Activated T-helper 1 cell treated with anti-CD3 and anti-CD28 coated beads, Interleukin-2, amount 50 U/mL, for 16 hours (primary cell): ENCODE measurements at places on chromosomes 2 and 18.
A peak's percentile ranks its signal among the peaks of the same experiment; 100 is the strongest.

- no peak for DNase-seq
Observed at GRCh38 chr18:47756364-47757016, 174.0 kb downstream of the SMAD2 start.

GRCh38 chr18:59360381-59360780, 1.3 kb upstream of the LMAN1 start:
- DNase-seq: no peak

DNA sequence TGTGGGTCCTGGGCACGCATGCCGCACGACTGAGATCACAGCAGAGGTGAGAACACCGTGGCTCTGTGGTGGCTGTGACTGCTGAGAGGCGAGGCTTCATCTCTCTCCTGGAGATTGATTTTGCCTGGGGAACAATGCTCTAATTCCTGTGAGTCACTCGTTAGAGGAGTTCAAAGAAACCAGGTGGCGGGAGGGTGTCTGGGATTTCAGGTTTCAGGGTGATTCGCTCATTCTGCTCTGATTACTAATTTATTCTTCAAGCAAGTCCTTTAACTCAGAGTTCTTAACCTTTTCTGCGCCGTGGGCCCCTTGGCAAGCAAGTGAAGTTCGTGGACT, 56.3 kb downstream of the GLI2 start:
- DNase-seq: no peak

GRCh38 chr18:72566290-72566689, 22.1 kb upstream of the CBLN2 start:
- DNase-seq: no peak

DNA sequence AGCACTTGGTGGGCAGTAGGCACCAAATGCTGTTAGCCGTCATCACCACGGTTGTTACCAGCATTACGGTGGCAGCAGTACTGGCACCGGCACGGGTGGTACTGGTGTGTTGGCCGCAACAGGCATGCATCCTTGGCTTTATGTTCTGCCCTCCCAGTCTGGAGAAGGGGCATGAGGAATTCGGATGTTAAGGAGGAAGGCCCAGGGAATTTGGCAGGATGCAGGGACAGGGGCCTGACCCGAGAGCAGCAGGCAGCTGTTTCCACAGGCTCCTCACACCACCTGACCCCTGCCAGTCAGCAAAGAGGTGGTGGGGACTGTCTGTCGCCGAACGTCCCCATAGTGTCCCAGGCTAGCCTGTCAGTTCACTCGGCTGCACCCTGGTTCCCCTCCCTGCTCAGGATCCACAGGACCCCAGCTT, 79.0 kb downstream of the EDAR start:
- DNase-seq: no peak

- no peak for DNase-seq
Observed at GRCh38 chr2:152319822-152320570, 15.0 kb upstream of the FMNL2 start.

- DNase-seq: no peak
Observed at GRCh38 chr18:31497836-31498573, at the start of gene DSG2. Gene DSG2, plus strand, starts transcription at chr18:31498177. Its CDS starts 75 bp downstream, at chr18:31498252.

GRCh38 chr2:239275044-239275685, 125.7 kb downstream of the HDAC4 start:
- DNase-seq: peak; percentile 56

- DNase-seq: no peak
Observed at GRCh38 chr18:76620321-76621170, 125.5 kb upstream of the ZNF516 start.

GRCh38 chr2:238238766-238239542, 884 bp downstream of the HES6 start:
- DNase-seq: no peak

- no peak for DNase-seq
Observed at GRCh38 chr2:150876251-150876950, 385.3 kb downstream of the RBM43 start.

DNA sequence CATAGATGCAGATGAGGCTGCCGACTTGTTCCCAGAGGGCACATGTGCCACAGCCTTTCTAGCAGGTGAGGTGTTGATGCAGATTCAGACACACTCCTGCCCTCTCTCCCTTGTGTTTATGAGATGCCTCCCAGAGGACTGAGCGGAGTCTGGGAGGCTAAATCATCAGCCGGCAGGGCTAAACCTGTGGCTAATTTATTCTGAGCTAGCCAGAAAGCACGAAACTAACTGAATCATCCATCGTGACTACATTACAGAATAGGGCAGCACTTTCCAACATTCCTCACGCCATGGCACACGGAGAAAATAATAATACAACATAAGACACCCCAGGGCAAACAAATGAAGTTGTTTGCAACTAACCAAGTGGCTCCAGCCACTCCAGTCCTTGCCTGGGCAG, 101.7 kb upstream of the FZD7 start:
- no peak for DNase-seq

DNA sequence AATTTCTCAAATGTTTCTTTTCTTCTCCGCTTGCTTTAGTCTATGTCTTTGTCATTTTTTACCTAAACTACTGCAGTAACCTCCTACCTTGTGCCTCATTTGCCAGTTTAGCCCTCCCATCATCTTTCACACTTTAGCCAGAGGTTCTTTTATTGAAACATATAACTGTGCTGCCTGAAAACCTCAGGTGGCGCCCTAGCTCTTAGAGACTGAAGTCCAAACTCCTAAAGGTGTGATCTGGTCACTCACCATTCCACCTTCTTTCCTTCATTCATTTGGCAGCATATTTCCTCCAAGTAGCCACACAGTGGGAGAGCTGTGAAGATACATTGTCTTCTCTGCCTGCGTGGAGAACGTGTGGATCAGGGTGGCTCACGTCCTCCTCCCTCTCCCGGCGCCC, 98.2 kb upstream of the MAPRE2 start:
- DNase-seq: no peak

GRCh38 chr2:19844750-19845149, 57.0 kb downstream of the TTC32 start:
- no peak for DNase-seq

- DNase-seq: no peak
Observed at GRCh38 chr18:43013486-43013885, 102.0 kb downstream of the RIT2 start.

GRCh38 chr2:9401646-9402371, 21.5 kb downstream of the ITGB1BP1 start:
- DNase-seq: no peak

DNA sequence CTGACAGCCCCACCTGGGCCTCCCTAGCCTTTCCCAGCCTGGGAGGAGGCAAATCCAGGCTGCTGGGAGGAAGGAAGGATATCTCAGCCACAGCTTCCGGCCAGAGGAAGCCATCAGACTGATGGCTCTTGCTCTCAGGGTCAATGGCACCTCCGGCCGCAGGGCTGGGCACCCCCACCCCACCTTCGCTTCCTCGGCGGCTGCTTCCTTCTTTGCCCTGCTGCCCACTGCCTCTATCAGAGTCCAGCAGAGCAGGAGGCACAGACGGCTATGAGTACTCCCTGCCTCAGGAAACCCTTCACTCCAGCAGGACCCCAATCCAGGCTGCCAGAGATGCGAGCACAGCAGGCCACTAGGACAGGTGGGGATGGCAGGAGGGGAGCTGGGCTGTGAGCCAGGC, 3.3 kb downstream of the SEMA4C start:
- DNase-seq: no peak
